Stimulated activated CD4-positive, alpha-beta T cell treated with anti-CD3 and anti-CD28 coated beads, Interleukin-1b, Interleukin-23, amount 100 ng/mL, for 1 hour (primary cell): ENCODE measurements at places on chromosomes 7 and 10.

- no peak for DNase-seq
Measured at GRCh38 chr7:37309493-37309892, 139.2 kb downstream of the ELMO1 start.

- DNase-seq = no peak
Measured at GRCh38 chr7:123784263-123784662, 35.5 kb upstream of the WASL start.

- no peak for DNase-seq
Measured at GRCh38 chr10:16819436-16819835, 2.2 kb upstream of the RSU1 start.

DNA sequence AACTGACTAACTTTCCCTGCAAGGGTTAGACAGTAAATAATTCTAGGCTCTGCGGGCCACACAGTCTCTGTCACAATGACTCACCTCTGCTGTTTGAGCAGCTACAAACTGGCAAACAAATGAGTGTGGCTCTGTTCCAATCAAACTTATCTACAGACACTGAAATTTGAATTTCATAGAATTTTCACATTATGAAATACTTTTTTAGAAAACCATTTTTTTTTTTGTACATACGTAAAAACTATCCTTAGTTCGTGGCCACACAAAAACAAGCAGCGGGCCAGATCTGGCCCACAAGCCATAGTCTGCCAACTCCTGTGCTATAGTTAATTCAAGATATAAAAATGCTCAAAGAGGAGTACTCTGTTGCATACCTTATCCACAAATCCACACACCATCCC is 32.6 kb downstream of the PIP4K2A start:
- DNase-seq = peak; percentile 26
